ENCODE measurements at places on chromosomes 5 and 9.

GRCh38 chr9:2128141-2128540 is 113.0 kb downstream of the SMARCA2 start:
- no peak for DNase-seq

DNA sequence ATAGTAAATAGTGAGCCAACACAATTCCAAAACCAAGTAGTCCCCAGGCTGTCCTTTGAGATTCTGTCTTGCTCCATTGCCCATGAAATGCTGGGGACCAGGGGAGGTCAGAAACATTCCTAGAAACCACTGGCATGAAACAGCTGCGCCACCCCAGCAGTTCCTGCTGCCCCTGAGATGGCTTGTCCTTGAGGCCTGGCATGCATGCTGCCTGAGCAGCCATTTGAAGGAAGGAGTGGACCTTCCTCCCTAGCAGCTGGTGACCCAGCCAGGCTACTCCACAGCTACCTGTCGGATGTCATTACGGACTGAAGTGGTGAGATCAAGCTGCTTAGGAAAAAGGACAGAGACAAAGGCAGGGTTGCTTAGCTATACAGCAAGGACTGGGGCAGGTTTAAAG is 260.6 kb downstream of the DENND1A start:
- no peak for DNase-seq

GRCh38 chr9:75112789-75113188 is 24.5 kb downstream of the OSTF1 start:
- DNase-seq: no peak

DNA sequence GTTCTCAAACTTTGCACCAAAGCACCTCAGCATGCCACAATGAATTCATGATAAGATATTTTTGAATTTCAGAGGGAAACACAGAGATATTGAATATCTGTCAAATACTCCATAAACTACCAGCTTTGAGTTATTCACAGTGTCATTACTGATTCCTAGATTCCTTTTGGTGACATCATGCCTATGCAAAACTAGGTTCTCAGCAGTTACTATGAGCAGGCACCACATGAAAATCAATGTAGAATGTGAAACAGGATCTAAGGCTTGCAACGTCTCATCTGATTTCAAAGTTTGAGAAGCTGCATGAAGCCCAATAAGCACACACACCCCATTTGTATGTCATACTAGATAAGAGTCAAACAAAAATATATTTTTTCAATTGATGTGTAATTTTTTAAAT is 426.5 kb downstream of the NR2F1-AS1 start:
- no peak for DNase-seq

All from CD4-positive, alpha-beta T cell treated with Interleukin-6 at 100 ng/mL for 8 hours (primary cell).